ENCODE measurements at places on chromosomes 4 and X.
A peak's percentile ranks its signal among the peaks of the same experiment; 100 is the strongest.

DNA sequence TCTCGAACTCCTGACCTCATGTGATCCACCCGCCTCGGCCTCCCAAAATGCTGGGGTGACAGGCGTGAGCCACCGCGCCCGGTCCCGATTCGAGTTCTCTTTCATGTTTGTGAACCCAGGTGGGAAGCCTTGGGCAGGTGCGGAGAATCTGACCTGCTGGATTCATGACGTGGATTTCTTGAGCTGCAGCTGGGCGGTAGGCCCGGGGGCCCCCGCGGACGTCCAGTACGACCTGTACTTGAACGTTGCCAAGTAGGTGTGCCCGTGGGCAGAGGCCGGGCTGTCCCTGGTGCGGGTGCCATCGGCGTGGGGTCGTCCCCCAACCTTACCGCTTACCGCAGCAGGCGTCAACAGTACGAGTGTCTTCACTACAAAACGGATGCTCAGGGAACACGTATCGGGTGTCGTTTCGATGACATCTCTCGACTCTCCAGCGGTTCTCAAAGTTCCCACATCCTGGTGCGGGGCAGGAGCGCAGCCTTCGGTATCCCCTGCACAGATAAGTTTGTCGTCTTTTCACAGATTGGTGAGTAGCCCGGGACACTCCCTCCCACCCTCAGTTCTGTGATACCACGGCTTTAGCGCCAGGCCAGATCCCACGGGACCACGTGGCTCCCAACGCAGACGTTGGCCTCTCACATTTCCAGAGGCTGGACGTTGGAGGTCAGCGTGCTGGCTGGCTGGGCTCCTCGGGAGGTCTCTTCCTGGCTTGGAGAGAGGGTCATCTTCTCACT lies 15.6 kb downstream of the IL3RA start:
- DNase-seq: no peak

DNA sequence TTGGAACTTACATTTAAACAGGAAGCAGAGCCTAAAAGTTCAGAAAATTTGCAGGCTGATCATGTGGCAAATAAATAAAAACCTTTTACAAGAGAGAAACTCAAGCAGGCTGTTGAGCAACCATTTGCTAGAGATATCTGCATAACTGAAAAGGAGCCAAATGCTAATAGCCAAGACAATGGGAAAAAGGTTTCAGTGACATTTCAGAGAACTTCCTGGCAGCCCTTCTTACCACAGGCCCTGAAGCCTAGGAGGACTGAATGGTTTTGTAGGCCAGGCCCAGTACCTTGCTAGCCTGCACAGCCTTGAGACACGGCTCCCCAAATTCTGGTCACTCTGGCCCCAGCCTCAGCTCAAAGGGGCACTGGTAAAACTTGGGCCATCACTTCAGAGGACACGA lies 945.1 kb downstream of the ADGRL3 start:
- no peak for DNase-seq

DNA sequence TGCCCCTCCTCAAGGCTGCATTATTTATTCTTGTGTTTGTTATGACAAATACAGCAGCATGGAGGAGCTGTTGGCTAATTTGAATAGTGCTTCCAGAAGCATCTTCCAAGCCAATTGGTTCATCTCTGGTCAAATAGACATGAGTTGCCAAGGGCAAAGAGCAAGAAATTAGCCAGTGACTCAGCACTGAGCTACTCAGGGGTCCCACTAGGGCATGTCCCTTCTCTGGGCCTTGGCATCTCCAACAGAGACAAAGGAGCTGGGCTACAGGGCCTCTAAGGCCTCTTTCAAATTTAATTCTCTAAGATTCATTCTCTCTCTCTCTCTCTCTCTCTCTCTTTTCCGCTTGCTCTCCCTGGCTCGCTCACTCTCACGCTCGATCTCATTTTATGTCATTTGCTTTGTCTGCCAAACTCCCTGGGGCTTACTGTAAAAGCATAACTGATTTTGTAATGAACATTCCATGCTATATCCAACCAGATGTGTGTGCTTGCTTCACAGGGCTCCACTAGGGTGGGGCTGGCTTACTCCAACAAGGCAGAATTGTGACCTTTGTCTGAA lies 86.7 kb upstream of the MAGEA4 start:
- peak; percentile 61 for DNase-seq

- DNase-seq: no peak
Measured at GRCh38 chr4:19947349-19947748, 304.4 kb upstream of the SLIT2 start.

GRCh38 chr4:180792541-180792940 lies 1450.7 kb upstream of the TENM3 start:
- DNase-seq: no peak

DNA sequence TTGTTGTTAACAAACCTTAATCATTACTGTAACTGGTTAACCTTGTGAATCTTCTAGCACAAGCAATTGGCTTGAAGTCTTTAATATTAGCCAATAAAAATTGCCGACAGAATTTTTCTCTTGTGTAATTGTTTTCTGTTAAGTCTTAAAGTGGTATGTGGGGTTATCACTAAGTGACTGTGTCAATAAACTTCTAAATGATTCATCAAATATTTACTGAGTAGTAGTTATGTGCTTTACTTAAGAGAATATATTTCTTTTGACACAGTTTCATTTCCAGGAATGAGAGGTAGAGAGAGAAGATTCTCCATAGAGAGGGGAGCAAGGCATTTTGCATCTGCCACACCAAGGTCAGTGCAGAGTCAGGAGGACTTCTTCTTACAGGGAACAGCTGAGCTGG lies 2361.6 kb upstream of the AGA start:
- no peak for DNase-seq

GRCh38 chr4:183747931-183748670 lies 89.0 kb downstream of the TRAPPC11 start:
- DNase-seq: no peak

DNA sequence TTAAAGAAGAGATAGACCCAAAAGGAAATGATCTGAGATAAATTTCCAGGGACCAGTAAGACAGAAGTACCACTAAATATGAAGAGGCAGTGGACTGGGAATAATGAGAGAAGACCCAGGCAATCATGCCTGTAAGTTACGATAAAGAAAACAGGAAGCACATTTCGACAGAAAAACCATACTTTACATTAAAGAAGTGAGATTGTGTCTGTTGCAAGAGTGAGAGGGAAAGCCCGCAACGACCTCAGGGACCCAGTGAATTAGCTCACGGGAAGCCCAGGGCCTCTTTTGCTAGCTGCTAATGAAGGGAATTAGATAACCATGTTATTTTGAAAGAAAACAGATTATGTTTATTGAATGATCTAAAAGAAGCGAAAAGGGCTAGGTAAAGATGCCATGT lies 28.9 kb upstream of the ACSL1 start:
- DNase-seq: no peak

GRCh38 chr4:152464030-152464823 lies 71.7 kb downstream of the FBXW7 start:
- DNase-seq: no peak

DNA sequence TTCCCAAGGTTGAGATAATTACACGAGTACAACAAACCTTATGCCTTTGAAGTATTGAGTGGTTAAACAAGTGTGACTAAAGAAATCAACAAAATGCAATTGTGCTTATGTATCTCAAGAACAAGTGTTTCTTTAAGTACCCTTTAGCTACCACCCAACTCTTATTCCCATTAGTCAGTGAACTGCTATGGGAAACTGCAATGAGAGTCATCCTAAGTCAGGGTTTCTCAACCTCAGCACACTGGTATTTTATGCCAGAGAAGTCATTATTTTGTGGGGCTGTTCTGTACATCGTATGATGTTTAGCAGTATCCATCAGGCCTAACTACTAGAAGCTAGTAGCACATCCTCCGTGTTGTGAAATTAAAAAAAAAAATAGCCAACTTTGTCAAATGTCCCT lies 549.1 kb upstream of the BOD1L1 start:
- DNase-seq: no peak

- no peak for DNase-seq
Measured at GRCh38 chr4:87911252-87911774, 64.2 kb upstream of the SPP1 start.

All from amniotic stem cell (primary cell).